ENCODE measurements at places on chromosomes 2 and 18.

GRCh38 chr2:118902266-118903028, 39.5 kb upstream of the MARCO start:
- H3K27me3 ChIP-seq = no peaks in the 10 kb centered on the region
- no peak for DNase-seq
- H3K27ac ChIP-seq = no peak overlapping the region
- no peaks in the 10 kb centered on the region for H3K36me3 ChIP-seq
- H3K4me3 ChIP-seq = no peak overlapping the region

- H3K27ac ChIP-seq = peak overlapping the region; percentile 80
- peaks cover 41% of the 10 kb centered on the region for H3K4me1 ChIP-seq
- H3K27me3 ChIP-seq = no peaks in the 10 kb centered on the region
- DNase-seq = peak; percentile 14
- no peak overlapping the region for H3K4me3 ChIP-seq
- no peaks in the 10 kb centered on the region for H3K36me3 ChIP-seq
Measured at GRCh38 chr2:181810823-181811695, 80.5 kb upstream of the ITPRID2 start.

DNA sequence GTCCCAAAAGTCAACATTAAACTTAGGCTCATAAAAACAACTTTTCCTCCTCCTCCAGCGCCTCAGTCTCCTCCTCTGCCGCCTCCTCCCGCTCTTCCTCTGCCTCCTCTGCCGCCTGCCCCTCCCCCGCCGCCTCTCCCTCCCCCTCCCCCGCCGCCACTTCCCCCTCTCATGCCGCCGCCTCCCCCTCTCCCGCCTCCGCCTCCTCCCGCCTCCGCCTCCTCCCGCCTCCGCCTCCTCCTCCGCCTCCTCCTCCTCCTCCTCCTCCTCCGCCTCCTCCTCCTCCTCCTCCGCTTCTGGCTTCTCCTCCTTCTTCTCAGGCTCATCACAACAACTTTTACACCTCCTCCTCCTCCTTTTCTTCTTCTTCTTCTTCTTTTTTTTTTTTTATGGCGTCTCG, 599.9 kb downstream of the TMEM182 start:
- H3K27ac ChIP-seq = no peak overlapping the region
- no peak for DNase-seq
- no peaks in the 10 kb centered on the region for H3K27me3 ChIP-seq
- peaks cover 16% of the 10 kb centered on the region for H3K4me1 ChIP-seq
- no peaks in the 10 kb centered on the region for H3K36me3 ChIP-seq
- H3K4me3 ChIP-seq = no peak overlapping the region

DNA sequence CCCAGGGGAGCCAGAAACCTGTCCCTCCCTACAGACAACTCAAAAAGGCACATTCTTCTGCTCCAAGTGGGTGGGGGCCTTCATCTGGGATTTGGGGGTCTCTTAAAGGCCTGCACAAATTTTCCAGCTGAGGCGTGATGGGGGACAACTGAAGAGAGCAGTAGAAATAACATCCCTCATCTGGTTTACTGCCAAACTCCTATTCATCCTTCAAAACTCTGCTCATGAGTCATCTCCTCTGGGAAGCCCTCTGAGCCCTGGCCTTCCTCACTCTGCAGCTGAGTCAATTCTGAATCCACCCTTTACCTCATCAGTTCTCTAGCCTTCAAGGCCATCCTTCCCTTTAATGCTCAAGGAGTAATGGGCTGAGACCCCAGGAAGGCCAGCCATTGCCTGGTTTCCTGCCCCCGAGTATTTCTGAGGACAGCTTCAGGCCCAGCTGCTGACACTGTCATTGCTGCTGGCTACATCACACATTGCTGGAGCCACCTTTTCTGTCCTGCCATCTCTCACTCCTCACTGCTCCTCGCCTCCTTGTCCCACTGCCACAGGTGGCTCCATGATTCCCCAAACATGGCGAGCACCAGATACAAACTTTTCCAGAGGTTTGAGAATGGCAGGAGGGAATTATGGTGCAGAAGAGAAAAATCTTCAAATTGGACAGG, 32.2 kb upstream of the GLI2 start:
- no peaks in the 10 kb centered on the region for H3K27me3 ChIP-seq
- DNase-seq = no peak
- H3K27ac ChIP-seq = no peak overlapping the region
- H3K4me3 ChIP-seq = no peak overlapping the region

DNA sequence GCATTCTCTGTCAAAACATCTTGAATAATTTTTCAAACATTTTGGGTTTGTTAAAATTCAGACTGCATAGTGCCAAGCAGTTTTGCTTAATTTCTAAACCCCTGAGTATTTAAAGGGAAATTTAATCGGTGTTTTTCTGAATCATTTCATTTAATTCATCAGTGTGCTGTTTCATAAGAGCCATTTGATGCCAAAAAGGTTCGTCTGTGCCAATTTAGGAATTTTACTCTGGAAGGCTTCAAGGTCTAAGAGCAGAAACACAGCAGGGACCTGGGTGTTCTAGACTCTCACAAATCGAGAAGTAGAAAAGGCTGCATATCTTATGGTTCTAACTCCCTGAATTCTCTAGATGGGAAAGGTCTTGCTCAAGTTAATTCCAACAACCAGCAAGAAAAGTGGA, 311.9 kb upstream of the NT5C1B start:
- no peak overlapping the region for H3K27ac ChIP-seq
- H3K4me1 ChIP-seq = peaks cover under 1% of the 10 kb centered on the region
- no peaks in the 10 kb centered on the region for H3K27me3 ChIP-seq
- H3K36me3 ChIP-seq = no peaks in the 10 kb centered on the region
- no peak for DNase-seq
- H3K4me3 ChIP-seq = no peak overlapping the region

DNA sequence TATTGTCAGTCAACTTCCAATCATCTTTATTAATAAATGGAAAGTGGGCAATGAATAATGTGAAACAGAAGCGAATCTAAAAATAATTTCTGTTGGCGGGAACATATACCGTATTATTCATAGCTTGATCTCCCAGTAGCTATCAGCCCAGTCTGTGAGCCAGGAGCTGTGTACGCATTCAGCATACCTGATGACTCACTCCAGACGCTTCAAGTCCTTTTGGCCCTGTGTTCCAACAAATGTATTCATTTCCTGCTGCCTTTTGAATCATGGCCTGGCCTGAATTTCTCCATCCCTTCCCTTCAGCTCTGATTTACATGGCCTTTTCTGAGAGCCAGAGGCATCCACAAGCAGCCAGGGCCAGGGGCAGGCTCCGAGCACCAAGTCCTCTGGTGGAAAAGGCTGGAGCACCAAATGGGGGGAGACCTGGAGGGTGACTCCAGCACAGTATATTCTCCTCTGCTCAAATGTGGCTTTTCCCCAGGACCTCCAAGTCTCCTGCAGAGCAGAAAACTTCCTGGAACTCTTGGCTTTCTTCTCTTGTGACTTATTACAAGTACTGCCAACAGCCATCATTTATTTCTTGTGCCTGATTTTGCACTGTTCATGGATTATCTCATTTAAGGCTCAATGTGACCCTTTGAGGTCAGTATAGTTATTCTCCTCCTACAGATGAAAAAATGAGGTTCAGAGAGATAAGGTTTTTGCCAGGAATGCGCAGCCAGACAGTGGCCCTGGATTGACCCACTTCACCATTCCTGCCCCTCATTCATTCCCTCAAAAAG, 108.7 kb downstream of the EN1 start:
- H3K36me3 ChIP-seq = no peaks in the 10 kb centered on the region
- no peak overlapping the region for H3K27ac ChIP-seq
- no peaks in the 10 kb centered on the region for H3K27me3 ChIP-seq
- H3K4me3 ChIP-seq = no peak overlapping the region

DNA sequence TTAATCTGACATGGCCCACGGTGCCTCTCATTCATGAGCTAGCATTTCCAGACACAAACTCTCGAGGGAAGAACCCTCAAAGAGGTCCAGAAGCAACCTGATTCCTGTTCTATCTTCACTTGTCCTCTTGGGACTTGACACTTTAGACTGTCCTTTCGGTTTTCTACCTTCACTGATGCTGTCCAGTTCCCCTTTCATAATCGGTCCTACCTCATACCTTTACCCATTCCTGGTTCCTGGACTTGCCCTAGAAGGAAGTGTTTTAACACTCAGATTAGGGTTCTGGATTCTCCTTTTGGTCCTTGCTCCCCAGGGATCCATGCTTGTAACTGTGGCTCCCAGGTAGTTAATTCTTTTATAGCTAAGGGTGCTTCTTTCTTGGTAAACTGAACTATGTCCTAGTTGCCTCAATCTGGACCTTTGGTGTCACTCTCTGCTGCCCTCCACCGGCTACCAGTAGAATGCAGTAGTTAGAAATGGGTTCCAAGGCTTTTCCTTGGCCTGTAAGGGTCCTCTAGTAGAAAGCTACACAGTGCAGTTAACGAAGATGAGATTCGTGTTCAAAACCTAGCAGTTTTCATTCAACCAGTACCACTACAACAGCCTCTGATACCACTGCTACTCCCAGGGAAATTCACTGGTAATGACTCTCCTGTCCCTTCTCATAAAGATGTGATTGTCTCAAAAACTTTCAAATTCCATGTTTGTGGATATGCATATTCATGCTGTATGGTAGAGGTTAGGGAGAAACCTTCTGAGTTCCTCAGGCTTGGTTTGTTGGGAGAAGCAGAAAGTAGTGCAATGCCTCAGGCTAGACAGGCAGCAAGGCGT, 178.1 kb upstream of the CYP26B1 start:
- H3K27ac ChIP-seq = no peak overlapping the region
- H3K36me3 ChIP-seq = no peaks in the 10 kb centered on the region
- no peaks in the 10 kb centered on the region for H3K27me3 ChIP-seq
- no peaks in the 10 kb centered on the region for H3K4me1 ChIP-seq
- DNase-seq = peak; percentile 46

- no peak for DNase-seq
- H3K36me3 ChIP-seq = no peaks in the 10 kb centered on the region
- no peak overlapping the region for H3K4me3 ChIP-seq
- H3K27ac ChIP-seq = no peak overlapping the region
- H3K27me3 ChIP-seq = no peaks in the 10 kb centered on the region
Measured at GRCh38 chr2:181643151-181643550, 13.8 kb downstream of the CERKL start.

DNA sequence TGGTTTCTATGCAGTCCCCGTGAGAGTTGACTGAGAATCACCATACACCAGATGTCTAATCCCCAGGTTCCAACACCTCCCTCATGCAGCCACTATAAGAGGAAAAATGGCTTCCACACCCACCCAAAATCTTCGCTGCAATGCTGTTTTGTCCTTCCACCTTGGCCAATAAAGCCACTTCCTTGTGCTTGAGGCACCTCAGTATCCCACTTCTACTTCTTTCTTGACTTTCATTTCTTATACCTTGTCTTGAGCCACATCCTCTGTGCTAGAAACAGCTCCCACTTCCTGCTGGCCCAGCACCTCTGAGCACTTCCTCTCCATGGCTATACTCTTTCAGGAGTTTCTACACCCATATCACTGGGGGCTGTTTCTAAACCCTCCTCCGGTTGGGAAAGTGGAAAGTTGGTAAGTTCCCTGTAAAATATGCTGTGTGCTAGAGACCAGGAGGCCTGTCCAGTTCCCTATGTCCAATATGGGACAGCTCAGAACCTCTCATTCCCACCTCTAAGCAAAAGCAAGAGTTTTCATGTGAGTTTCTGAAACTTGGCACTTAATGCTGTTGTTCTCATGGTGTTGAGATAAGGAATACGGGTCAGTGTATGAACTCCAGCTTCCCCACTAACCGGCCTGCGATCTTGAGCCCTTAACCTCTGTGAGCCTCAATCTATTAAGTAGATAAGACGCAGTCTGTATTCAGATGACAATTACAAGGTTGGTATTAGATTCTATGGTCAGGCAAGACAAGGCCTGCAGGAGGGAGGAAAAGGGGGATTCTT, 209.1 kb upstream of the ID2 start:
- no peaks in the 10 kb centered on the region for H3K36me3 ChIP-seq
- no peak for DNase-seq
- peaks cover 16% of the 10 kb centered on the region for H3K4me1 ChIP-seq
- H3K4me3 ChIP-seq = no peak overlapping the region

DNA sequence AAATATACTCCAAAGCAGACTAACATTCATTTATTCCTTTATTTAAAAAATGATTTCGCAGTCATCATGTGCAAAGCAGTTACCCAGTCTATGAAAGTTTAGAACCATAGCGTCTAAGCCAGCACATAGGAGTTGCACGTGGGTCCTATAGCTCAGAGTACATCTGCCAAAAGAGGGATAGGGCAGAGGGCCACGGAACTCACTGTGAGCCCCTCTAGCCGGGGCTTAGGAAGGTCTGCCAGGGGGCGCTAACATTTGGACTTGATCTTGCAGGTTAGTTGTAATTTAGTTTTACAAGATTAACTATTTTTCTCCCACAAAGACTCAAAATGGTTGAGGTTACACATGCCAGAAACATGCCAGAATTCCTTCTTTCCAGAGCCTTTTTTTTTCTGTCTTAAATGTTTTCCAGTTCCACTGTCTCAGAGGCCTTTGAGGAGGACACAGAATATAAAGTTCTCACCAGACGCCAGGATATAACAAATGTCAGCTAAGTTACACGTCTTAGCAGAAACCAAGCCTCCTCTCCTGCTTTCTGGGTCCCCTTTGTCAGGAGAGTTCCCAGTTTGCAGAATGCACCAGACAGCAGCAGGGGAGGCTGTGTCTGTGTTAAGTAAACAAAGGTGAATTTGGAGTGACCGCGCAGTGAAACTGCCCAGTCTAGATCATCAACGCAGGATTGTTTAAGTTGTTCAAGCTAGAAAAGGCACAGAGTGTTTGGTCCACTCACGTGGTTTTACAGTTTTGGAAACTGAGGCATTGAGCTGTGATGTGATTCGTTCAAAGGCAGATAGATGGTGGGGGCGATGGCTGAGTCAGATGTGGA, 292.0 kb downstream of the PRKCE start:
- H3K36me3 ChIP-seq = no peaks in the 10 kb centered on the region
- no peak overlapping the region for H3K4me3 ChIP-seq
- H3K4me1 ChIP-seq = peaks cover 13% of the 10 kb centered on the region
- no peak for DNase-seq
- H3K27me3 ChIP-seq = no peaks in the 10 kb centered on the region
- no peak overlapping the region for H3K27ac ChIP-seq

- DNase-seq = no peak
- no peaks in the 10 kb centered on the region for H3K4me1 ChIP-seq
- H3K36me3 ChIP-seq = no peaks in the 10 kb centered on the region
- no peak overlapping the region for H3K27ac ChIP-seq
- no peak overlapping the region for H3K4me3 ChIP-seq
Measured at GRCh38 chr18:28793901-28794300, 617.0 kb upstream of the CDH2 start.

DNA sequence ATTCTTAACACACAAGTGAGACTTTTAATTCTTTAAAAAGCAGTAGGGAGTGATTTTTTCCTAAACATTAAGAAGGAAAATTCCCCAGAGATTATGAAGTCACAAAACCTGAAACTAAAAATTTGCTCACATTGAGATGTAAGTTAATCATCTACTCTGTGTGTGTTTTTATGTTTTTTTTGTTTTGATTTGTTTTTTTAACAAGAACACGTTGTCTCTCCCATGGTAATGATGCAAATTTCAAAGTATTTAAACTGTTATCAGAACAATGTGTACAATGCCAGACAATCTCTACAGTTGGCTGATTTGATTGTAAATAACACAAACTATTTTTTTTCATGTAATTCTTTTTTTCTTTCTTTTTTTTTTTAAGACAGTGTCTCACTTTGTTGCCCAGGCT, 71.5 kb downstream of the COLEC12 start:
- no peaks in the 10 kb centered on the region for H3K36me3 ChIP-seq
- no peak overlapping the region for H3K4me3 ChIP-seq
- DNase-seq = no peak

GRCh38 chr2:224449212-224450147, 47.6 kb upstream of the FAM124B start:
- H3K4me3 ChIP-seq = no peak overlapping the region
- no peaks in the 10 kb centered on the region for H3K4me1 ChIP-seq
- H3K27me3 ChIP-seq = no peaks in the 10 kb centered on the region
- H3K36me3 ChIP-seq = no peaks in the 10 kb centered on the region
- no peak overlapping the region for H3K27ac ChIP-seq

- peaks cover 53% of the 10 kb centered on the region for H3K4me1 ChIP-seq
- DNase-seq = peak; percentile 78
- H3K36me3 ChIP-seq = peaks cover 5% of the 10 kb centered on the region
- no peak overlapping the region for H3K27ac ChIP-seq
- no peaks in the 10 kb centered on the region for H3K27me3 ChIP-seq
Measured at GRCh38 chr2:73984922-73985307, 205 bp downstream of the TET3 start.
